CD4-positive, alpha-beta T cell treated with Interleukin-2 at 100 ng/mL for 4 hours (primary cell): ENCODE measurements at places on chromosomes 16 and 17.

- DNase-seq: no peak
These were observed 31.9 kb upstream of the MPHOSPH6 start for GRCh38 chr16:82201926-82202325.

GRCh38 chr16:83744441-83744981 is 63.3 kb upstream of the HSBP1 start:
- peak; percentile 2 for DNase-seq

GRCh38 chr16:31214708-31215286 is 878 bp downstream of the TRIM72 start:
- DNase-seq: no peak

DNA sequence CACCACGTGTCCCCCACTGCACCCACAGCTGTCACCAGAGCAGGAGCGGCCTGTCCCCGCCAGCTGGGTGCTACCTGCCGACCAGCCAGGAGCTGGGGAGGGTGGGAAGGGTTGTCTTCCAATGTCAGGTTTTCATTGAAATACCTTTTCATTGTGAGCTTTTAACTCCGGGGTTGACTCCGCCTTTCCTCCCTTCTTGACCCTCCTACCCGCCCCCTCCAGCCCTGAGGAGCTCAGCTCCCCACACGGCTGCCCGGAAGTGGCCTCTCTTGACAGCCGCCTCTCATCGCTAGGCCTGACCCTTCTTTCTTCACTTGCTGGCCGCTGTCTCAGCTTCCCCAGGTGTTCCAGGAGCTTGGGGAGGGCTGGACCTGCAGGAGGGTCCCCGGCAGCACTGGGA is 21.2 kb upstream of the GNG13 start:
- no peak for DNase-seq

DNA sequence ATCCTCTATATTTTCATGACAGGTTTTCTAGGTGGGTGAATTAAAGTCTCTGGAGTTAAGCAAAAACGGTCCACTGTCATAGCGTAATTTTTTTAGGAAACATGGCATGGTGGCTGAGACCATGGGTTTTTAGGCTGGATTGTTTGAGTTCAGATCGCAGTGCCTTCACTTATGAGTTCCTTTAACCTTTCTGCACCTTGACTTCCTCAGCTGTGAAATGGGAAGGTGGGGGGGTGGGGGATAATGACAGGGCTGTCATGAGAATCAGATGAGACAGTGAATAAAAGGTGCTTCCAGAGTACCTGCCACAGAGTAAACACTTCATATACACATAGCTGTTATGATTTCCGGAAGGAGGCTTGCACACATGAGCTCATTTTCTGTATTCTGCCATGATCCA is 11.8 kb downstream of the PRCD start:
- DNase-seq: no peak

DNA sequence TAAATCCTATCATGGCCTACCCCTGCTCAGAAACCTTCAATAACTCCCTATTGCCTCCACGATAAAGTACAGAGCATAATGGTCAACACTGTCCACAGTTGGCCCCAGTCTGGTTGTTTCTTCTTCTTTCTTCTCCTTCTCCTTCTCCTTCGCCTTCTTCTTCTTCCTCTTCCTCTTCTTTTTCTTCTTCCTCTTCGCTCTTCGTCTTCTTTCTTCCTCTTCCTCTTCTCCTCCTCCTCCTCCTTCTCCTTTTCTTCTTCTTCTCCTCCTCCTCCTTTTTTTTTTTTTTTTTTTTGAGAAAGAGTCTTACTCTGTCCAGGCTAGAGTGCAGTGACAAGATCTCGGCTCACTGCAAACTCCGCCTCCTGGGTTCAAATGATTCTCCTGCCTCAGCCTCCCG is 23.8 kb downstream of the MRM1 start:
- DNase-seq: no peak

DNA sequence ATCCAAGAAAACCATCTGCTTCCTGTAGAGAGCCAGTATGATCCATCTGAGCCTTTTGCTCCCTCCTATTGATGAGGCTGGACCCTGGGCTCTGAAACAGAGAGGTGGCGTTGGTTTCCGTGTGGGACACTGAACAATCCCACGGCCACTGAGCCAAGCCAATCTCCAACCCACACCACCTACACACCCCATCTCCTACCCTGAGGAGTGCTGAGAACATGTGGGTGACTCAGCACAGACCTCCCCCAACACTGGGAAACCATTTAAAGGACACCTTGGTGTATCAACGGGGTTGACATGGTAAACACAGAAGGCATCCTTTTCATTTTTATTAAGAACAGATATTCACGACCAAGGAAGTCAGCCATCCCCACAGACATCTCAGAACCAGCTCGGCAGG is 332.1 kb downstream of the SLC39A11 start:
- DNase-seq: no peak

DNA sequence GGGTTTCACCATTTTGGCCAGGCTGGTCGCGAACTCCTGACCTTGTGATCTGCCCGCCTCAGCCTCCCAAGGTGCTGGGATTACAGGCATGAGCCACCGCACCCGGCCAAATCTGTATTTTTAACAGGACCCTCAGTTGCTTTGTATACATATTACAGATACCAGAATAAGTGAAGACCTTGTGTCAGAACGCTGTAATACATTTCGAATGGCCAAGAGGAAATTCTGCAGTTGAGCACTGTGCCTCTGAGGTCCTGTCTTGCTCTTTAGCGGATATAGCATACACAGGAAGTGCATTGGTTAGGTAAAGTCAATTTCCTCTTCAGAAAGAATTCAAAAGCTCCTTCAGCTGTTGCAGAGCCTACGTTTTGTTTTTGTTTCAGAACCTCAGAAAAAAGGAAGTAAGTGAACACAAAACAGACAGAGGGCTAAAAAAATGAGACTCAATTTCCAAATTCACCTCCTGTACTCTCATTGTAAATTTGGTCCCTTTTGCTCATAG is 15.7 kb downstream of the CRLF3 start:
- peak; percentile 69 for DNase-seq

GRCh38 chr16:57413733-57414132 is 9.2 kb downstream of the CCL17 start:
- no peak for DNase-seq

- DNase-seq: no peak
These were observed 4.0 kb downstream of the CDK10 start for GRCh38 chr16:89690392-89690901.

DNA sequence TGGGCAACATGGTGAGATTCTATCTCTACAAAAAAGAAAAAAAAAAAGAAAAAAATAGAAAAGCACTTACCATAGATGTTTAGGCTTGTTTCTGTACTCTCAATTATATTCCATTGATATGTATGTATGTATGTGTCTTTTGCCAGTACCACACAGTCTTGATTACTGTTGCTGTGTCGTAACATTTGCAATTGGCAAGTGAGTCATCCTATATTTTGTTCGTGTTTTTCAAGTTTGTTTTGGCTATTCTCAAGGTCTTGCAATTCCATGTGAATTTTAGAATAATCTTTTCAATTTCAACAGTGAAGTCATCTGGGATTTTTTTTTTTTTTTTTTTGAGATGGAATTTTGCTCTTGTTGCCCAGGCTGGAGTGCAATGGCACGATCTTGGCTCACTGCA is 19.3 kb downstream of the SPECC1 start:
- DNase-seq: no peak

GRCh38 chr17:8041249-8041928 is 2.5 kb downstream of the ALOX15B start:
- DNase-seq: peak; percentile 41

DNA sequence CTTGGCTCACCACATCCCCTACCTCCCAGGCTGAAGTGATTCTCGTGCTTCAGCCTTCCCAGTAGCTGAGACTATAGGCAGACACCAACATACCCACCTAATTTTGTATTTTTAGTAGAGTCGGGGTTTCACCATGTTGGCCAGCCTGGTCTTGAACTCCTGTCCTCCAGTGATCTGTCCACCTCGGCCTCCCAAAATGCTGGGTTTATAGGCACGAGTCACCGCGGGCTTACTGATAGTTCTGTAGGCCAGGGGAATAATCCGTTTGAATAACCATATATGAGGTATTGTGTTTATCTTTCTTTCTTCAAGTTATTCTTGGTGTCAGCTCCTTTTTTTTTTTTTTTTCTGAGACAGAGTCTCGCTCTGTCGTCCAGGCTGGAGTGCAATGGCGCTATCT is 7.7 kb downstream of the FAM234A start:
- DNase-seq: no peak

GRCh38 chr16:4067262-4068001 is 48.8 kb downstream of the ADCY9 start:
- no peak for DNase-seq

- no peak for DNase-seq
These were observed 419.1 kb upstream of the RBFOX1 start for GRCh38 chr16:6913566-6913965.

DNA sequence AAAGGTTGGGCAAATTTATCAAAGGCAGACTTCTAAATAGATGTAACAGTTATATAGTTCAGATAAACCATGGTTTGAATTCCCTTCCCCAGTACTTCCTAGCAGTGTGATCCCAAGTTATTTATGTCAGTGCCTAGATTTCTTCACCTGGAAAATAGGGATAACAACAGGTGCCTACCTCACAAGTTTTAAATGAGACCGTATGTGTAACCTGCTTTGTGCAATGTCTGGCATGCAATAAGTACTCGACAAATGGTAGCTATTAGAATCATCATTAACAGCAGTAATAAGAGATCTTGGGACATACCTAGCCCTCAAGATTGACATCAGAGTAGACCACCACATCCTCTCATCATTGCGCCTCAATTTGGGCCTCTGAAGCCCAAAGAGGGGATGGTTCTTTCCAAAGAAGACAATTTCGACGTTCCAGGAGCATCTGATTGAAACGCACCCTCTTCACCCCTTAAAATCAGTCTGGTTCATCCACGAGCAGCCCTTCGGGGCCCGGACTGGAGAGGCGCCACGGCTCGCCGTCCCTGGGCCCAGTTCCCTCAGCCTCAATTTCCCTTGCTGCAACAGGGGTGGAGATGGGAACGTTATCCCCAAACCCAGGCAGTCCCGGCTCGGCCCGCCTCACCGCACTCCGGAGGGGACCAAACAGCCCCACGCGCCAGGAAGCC is 541 bp downstream of the ACACA start:
- DNase-seq: no peak

- DNase-seq: no peak
These were observed at the start of gene NECAB2 for GRCh38 chr16:83967838-83968305. Gene NECAB2, plus strand, starts transcription at chr16:83968244. Its CDS starts 405 bp downstream, at chr16:83968649.

DNA sequence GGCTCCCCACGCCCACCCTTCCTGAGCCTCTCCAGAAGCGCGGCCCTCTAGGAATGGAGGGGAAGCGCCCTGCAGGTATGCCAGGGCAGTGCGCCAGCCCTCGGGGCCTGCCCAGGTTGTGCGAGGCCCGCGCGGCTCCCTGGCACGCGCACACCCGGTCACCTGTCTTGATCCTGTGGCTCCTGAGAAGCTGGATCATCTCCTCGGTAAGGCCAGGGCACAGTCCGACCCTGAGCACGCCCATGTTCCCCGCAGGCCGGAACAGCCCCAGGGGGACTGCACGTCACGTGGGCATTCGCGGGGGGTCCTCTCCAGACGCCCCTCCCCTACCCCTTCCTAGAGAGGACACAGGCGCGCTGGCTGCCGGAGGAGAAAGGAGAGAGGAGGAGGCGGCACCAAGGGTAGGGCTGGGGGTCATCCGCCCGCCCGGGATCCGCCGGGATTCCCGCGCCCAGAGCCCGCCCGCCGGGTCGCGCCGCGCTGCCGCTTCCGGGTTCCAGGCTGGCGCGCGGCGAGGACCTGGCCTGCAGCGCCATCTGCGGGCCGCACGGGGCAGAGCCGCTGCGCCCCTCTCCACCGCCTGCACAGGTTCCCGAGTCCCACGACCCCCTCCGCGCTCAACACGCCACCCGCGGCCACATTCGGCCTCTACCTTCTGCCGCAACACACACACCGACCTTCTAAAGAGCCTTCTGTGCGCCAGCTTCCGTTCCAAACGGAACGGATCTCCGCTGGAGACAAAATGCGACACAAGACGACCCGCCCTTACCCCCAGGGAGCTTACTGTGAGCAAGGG is at the start of gene RAD51D:
RAD51D (minus strand) TSS at position 491 of the 796 bp plus-strand sequence; CDS start at position 244, 247 bp downstream.
- peak; percentile 77 for DNase-seq

DNA sequence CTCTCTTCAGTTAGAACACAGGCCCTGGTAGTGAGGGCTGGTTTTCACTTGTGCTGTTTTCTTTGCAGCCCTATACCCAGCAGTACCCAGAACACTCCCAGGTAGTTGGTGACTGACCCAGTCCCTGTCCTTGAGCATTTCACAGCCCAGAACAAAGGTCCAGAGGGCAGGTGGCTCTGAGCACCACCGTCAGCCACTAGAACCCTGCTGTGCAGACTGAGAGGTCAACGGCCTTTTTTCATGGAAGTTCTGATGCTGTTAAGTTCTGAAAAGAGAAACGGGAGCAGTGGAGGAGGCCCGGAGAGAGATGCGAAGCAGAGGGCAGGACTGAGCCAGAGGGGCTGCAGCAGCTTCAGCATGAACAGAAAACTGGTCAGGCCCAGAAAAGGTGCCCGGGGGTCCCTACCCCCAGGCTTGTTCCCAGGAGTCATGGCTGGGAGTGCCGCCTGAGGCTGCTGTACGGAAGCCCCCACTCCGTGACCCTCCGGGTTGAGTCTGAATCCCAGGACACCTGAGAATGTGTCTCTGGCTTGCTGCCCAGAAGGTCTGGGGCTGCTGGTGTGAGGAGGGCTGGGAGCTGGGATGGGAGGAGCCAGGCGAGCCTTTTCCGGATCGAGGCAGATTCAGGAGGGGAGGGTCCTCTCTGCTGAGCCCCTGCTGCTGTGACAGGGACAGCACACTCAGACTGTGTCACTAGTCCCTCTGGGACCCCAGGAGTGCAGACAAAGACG is 8.7 kb downstream of the ZNF276 start:
- no peak for DNase-seq

DNA sequence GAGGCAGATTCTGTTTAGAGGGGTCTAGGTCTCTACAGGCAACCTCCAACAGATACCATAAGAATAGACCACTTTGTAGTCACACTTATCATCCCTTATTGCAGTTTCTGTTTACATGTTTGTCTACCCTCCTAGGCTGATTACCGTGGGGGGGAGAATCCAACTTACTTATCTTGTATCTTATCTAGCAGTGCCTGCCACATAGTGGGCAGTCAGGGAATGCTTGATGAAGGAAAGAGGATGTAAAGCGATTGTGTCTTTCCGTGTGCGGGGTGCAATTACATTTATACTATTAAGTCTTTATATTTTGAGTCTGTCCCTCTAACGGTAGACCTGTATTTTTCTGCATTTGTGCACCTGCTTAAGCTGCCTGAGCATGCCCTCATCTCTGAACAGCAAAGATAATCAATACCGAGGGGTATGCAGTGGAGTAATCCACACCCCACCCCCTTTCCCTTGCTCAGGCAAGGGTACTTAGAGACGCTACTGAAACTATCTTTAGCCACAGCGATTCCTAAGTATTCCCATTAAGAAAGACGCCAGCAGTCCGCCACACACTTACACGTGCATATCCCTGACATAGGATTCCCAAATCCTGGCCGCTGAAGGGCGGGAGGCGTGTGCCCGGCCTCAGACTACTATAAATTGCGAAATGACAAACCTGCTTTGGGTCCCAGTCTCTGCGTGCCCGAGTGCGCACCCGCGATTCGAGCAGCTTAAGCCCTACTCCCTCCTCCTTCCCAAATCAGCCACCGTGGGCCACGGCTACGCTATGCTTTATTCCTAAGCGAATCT is 635 bp upstream of the AATF start:
- no peak for DNase-seq

DNA sequence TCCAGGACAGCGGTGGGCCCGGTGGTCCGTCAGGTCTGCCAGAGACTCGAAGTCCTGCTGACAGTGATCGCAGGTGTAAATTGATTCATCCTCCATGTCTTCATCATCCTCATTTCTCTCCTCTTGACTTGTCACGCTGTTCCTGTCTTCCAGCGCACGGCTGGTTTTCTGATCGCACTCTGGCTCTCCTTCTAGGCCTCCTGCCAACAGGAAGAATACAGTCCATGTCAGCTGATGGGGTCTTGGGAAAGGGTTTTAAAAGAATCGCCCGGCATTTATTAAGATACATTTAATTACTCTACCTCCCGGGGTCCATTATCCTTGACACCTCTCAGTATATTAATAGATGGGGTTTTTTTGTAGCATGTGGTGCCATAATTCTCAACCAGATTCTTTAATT is 125.1 kb downstream of the ZNF423 start:
- DNase-seq: no peak
